ENCODE measurements at places on chromosomes 11 and 22. TPM values are rescaled to one million over a fixed set of nuclear protein-coding genes. Genes with fewer than 3 reads are reported as not detected.

- peak; percentile 86 for ATAC-seq
These were observed 6.7 kb upstream of the CCDC90B start for GRCh38 chr11:83292709-83293456.

- ATAC-seq = no peak
These were observed 87.2 kb upstream of the VPREB1 start for GRCh38 chr22:22157348-22157725.

DNA sequence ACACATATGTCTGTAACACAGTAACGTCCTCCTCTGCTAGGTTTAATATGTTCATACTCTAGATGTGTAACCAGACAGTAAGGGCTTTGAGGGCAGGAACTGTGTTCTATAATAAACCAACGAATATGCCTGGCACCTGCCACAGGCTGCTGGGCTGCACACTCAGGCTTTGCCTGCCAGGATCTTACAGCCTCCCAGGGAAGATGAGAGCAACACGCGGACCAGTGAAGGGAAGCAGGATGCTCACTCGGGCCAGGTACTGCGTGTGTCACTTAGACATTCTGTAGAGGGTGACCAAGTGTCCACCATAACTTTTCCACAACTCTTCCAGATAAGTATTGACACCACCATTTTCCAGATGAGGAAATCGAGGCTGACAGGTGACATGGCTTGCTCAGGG lies 21.7 kb upstream of the BAIAP2L2 start:
- no peak for ATAC-seq

- ATAC-seq = no peak
These were observed 964.8 kb downstream of the JRKL start for GRCh38 chr11:97354576-97354975.

- no peak for ATAC-seq
These were observed 100.2 kb downstream of the TBC1D22A start for GRCh38 chr22:46862418-46863324.

DNA sequence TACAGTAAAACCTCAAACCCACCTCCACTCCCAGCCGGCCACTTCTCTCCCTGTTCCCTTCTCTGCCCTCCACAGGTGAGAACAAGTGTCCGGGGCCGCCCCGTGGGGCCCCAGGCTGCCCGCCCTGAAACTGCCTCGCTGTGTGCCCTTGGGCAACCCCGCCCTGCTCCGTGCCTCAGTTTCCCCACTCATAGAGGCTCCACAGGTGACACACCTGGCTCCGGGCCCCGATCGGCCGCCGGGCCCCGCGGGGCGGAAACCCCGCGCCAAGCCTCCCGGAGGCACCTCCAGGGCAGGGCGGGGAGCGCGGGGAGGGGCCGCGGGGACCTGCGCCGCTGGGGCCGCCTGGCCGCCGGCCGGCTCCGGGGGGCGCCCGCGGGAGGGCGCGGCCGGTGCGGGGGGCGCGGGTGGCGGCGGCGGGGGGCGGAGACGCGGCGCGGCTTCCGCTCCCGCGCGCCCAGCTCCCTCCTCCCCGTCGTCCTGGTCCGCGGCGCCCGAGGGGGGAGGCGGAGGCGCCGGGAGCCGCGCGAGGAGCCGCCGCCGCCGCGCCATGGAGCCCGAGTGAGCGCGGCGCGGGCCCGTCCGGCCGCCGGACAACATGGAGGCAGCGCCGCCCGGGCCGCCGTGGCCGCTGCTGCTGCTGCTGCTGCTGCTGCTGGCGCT lies at the start of gene LRP5:
TSS of gene LRP5 (plus strand) at position 475 of the 663 bp plus-strand sequence. CDS start at position 599, 124 bp downstream.
- ATAC-seq = peak; percentile 62

- peak; percentile 75 for ATAC-seq
These were observed 647 bp downstream of the SWAP70 start for GRCh38 chr11:9664276-9665171.

Gene OR4A47
- 0.47 TPM for total RNA-seq

Gene APOBEC3F
- 12.6 TPM for total RNA-seq

Gene KCNJ1
- 0.05 TPM for total RNA-seq

Gene FXYD6
- 230 TPM for total RNA-seq

Gene GATD1
- 30.6 TPM for total RNA-seq

Gene OR4D5
- total RNA-seq = not detected

Gene GRIA4
- 31.9 TPM for total RNA-seq
